ENCODE measurements at places on chromosomes 5 and 9.
A peak's percentile ranks its signal among the peaks of the same experiment; 100 is the strongest.

DNA sequence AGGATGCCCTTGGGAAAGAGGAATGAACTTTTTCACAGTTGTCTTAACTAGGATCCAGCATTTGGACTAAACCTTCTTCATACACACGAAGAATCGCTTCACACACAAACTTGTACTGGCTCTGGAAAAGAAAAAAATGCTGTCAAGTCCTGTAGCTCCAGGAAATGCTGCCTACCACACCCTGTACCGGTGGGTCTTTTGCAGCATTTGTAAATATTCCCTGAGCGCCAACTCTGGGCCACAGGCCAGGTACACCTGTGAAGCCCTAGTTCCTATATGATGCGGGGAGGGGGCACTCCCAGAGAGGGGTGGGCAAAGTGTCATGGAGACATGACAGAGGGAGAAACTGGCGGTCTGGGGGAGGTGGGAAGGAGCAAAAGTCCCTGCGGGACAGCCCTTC, 58.7 kb upstream of the EPB41L4B start:
- DNase-seq = no peak

DNA sequence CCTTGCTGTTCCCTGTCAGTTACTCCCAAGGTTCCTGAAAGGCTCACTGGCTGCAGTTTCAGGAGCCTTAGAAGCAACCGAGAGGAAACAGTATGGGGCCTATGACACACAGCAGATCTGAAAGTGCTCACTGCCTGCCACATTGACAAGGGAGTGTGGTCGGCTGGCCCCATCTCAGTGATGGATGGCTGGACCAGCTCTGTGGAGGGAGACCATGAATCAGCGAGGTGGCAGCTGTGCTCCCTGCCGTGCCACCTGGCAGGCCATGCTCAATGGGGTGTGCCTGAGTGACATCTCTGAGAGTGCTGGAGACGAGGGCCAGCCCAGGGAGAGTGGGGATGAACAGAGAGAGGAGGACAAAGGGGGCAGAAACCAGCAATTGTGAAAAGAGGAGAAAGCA, 49.1 kb downstream of the DOCK2 start:
- no peak for DNase-seq

- no peak for DNase-seq
These were observed 229.6 kb upstream of the DAP start for GRCh38 chr5:10990634-10991033.

DNA sequence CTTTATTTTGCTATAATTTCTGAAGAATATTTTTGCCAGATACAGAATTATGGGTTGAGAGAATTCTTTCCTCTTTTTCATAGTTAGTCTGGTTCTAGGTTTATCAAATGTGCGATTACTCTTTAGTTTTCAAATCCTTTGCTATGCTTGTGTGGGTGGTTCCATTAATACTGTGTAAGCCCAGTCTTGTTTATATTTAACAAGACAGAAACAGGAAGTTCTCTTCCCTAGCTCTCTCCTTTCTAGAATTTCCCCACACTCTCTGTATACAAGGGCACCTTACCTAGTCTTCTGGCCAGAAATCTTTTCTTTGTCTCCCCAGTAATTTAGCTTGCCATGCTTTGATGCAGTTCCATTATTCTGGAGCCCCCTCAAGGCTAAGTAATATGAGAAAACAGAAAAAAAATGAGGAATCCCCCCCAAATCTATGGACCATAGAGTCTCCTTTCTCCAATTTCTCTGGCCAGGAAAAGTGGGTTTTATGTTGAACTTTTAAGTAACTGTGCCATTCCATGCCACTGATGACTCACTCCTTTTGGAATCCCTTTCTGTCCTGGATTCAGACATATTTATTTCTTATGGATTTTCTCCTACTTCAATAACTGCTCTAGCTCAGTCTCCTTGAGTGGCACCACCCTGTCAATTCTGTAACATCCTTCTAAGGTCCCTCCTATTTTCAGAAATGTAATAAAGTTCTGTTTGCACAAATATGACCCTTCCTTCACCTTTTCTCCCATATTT, 1714.1 kb downstream of the EFNA5 start:
- DNase-seq = peak; percentile 36

DNA sequence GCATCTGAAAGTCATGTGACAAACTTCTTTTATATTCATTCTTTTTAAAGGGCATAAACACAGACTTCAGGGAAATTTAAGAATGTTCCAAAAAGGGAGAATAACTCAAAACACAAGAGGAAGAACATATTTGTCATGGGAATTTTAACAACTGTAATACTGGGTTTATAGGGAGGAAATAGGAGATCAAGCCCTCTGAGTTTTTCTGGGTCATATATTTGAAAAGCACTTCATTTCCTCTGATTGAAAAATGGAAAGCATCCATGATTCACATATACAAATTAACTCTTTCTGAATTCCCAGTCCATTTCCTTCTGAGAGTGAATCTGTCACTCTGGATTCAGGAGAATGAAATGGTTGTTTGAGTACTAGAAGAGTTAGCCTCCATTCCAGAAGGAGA, 26.8 kb downstream of the LURAP1L start:
- no peak for DNase-seq

GRCh38 chr5:141513627-141514329, 24.9 kb downstream of the PCDHGC5 start:
- DNase-seq = peak; percentile 89

- DNase-seq = no peak
These were observed 52.7 kb downstream of the PIK3R1 start for GRCh38 chr5:68268101-68268851.

DNA sequence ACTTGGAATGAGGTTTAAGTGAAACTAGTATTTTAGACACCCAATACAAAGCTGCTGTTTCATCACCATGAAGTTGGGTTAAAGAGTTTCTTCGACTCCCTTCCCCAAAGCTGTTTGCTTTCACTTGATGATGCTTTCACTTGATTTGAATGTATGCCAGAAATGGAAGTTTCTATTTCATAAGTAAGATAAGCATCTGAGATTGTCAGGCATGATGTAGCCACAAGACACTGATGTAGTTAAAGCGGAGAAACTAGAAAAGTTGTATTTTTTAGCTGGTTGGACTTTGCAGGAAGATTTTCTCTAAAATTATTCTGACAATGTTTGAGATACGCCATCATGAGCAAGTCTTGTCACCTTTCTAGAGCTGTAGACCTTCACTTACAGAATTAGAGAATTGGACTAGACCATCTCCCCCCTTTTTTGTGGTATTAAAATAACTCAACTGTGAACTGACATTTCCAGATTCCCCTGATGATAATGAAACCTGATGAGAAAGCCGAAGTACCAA, 20.0 kb downstream of the MOCS2 start:
- DNase-seq = peak; percentile 53

GRCh38 chr5:158126442-158127405, 267.8 kb upstream of the CLINT1 start:
- DNase-seq = no peak

DNA sequence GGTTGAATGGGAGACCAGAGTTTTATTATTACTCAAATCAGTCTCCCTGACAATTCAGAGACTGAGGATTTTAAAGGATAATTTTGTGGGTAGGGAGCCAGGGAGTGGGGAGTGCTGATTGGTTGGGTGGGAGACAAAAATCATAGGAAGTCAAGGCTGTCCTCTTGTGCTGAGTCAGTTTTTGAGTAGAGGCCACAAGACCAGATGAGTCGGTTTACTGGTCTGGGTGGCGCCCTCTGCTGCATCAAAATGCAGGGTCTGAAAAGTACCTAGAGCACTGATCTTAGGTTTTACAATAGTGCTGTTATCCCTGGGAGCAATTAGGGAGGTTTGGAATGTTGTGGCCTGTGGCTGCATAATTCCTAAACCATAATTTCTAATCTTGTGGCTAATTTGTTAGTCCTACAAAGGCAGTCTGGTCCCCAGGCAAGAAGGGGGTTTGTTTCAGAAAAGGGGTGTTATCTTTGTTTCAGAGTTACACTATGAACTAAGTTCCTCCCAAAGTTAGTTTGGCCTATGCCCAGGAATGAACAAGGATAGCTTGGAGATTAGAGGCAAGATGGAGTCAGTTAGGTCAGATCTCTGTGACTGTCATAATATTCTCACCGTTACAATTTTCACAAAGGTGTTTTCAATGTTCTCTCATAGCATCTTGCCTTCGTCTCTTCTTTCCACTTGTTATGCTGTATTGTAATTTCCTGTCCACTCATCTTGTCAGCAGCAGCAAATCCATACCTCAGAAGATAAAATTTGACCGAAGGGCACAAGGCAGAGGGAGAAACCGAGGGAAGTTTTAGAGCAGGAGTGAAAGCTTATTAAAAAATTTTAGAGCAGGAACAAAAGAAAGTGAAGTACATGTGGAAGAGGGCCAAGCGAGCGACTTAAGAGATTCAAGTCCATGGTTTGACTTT, 59.2 kb upstream of the CLINT1 start:
- peak; percentile 91 for DNase-seq

DNA sequence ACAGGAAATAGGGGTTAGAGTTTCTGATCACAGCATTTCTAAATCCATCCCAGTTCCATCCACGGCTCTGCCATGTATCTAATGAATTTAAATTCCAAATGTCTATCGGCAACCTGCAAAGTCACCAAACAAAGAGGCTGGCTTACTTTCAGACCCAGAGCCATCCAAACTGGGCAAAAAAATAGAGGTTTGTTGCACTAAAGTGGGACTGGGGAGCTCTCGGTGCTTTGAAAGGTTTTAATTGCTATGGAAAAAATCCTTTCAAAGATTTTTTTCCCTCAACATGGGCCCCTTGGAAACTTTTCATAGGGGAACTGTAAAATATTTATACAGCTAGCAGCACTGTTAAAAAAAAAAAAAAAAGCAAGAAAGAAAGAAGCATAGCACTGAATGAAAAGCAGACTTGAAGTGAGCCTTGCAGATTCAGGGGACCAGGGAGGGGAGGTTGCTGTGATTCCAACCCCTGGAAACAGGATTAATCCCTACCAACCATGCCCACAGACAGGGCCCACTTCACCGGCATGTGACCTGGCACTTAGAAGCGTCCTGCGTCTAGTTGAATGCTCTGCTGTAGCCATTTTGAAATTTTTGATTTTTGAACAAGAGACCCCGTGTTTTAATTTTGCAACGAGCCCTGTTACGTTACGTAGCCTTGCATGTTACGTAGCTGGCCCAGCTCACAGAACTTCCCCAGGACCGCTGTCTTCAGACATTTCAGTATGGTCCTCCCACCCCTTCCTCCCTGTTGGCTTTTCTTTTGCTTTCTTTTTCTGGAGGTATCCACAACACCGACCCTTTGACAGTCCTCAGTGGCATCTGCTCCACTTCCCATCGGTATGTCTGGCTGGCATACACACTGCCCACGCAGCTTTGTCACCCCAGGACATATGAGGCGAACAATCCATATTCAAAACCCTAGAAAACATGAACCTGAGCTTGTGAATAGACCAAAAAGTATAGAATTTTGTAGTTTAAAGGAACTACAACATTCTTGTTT, 105.3 kb upstream of the NFIB start:
- DNase-seq = no peak

GRCh38 chr5:142171270-142171669, 62.7 kb downstream of the NDFIP1 start:
- DNase-seq = no peak

DNA sequence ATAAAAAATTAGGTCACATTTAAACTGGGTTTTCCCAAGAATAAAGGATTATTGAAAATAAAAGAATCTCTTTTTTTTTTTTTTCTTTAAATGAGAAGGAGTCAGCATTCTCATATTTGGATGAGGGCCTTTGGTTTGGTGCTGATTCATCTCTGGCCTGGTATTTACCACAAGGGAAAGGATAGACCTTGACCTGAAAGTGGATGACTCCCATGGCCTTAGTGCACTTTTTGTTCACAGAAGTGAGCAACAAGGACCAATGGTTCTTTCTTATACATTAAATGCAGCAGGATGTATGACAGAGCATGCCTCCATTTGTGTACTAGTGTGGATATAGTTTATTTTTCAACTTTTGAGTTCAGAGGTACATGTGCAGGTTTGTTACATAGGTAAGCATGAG, 6.9 kb downstream of the YTHDC2 start:
- DNase-seq = peak; percentile 37

GRCh38 chr5:76425928-76426804, 23.1 kb downstream of the IQGAP2 start:
- DNase-seq = no peak

DNA sequence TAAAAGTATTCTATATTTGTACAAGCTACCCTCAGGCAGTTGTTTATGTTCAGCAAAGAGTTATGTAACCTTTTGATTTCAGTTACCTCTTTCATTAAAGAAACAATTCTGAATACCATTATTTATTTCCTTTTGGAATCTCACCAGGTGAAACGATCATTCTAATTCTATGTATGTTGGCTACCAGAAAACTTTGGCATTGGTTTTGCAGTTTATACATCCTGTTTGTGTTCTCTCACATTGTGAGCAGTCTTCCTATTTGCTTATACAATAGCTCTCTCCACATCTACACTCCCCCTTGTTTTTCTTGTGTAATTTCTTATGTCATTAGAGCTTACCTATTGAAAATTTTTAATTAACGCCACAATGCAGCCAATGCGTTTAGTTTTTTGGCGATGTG, 276.0 kb upstream of the MPDZ start:
- no peak for DNase-seq

DNA sequence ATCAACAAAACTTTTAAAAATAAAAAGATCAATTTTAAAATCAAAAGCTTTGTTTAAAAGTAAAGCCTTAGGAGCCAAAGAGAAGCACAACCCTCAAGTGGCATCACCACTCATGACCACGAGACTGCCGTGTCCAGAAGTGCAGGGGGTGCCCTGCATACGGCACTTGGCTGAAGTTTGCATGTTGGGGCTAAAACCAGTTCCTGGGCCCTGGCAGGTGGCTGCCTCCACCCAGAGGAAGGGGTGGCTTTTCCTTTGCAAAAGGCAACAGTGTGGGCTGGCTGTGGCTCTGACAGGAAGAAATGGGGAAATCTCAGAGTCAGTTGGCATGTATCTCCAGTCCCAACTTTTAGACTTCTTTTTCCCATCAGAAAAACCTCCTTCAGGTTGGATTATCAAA, 15.3 kb downstream of the TRMO start:
- no peak for DNase-seq

GRCh38 chr5:100841358-100842076, 61.6 kb downstream of the ST8SIA4 start:
- peak; percentile 20 for DNase-seq

DNA sequence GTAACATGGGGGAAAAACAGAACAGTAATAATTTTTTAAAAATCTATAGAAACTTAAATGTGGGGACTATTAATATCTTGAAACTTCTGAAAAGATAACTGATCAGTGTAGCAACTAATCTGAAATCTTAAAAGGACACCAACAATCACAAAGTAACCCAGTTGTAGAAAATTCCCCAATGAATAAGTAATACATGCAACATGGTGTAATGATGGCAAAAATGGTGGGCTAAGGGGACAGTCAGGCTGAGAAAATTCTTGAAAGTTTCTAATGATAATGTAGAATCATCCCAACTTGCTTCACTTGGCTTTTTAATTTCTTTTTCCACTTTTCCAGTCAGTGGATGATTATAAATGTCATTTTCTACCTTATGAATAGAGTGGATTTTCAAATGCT, 5.4 kb downstream of the NFIL3 start:
- peak; percentile 48 for DNase-seq

DNA sequence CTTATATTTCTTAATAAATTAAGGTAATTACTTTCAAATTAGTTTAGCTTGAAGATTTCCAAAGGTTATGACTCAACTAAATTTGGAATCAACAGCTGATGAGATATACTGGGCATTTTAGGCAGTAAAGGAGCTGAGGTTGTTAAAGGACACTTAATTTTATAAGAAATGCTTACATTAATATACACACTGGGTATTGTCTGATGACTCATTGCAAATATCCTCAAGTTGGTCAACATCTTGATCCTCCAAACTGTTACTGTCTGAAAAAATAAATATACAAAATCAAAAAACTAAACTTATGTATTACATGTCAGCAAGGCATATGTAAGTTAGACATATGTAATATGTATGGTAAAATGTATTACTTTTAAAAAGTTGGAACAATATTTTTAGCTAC, 3.4 kb downstream of the GFM2 start:
- DNase-seq = no peak

Measured in fibroblast of the aortic adventitia (primary cell).